ENCODE measurements at places on chromosomes 3 and 15. TPM values are rescaled to one million over a fixed set of nuclear protein-coding genes. Genes with fewer than 3 reads are reported as not detected.

ISLR gene
- not detected for total RNA-seq

GASK1A gene
- not detected for total RNA-seq

SLC25A36 gene
- 68.6 TPM for total RNA-seq

TP63 gene
- total RNA-seq = 0.45 TPM

GP9 gene
- total RNA-seq = not detected

ISL2 gene
- not detected for total RNA-seq

DNA sequence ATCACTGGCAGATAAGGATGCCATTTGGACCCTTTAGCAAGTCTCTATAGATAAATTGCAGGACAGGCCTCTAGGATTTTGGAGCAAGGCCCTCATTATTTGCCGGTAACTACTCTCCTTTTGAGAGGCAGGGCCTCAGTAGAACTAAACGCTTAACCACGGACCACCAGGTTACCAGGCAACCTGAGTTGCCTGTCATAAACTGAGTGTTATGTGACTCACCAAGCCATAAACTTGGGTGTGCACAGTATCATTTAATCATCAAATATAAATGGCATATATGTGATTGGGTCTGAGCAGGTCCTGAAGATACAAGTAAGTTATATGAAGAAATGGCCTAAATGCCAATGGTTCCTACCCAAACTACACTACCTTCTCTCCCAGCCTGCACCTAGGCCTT, 93.2 kb downstream of the BCHE start:
- no peak for DNase-seq

DNA sequence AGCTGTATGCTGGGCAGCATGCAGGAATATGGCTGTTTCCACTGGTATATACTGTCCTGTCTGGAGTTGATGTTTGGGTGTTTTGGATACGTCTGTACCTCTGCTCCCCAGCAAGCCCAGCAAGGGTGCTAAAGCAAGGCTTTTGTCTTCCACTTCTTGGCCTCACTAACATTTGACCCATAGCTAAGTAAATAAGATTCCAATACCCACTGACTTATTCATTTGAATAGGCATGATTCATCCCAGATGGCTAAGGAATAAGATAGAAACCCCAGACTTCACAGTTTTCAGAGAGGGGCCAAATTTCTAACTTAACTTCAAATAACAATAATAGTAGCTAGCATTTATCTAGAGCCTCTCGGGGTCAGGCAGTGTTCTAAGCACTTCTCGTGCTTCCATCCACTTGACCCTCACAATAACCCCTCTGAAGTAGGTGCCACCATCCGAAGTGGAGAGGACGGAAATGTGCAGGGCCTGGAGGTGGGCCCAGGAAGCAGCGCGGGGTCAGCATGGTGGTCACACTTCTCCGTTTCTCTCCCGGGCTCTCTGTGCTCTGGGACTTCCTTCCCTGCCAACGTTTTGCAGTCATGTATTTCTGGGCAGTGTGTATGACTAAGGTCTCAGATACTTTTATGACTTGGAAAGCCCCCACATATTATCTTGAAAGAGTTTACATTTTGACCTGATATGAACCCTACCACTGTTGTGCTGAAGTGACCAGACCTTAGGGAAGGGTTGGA, 39.3 kb downstream of the LRRK1 start:
- no peak for DNase-seq

DNA sequence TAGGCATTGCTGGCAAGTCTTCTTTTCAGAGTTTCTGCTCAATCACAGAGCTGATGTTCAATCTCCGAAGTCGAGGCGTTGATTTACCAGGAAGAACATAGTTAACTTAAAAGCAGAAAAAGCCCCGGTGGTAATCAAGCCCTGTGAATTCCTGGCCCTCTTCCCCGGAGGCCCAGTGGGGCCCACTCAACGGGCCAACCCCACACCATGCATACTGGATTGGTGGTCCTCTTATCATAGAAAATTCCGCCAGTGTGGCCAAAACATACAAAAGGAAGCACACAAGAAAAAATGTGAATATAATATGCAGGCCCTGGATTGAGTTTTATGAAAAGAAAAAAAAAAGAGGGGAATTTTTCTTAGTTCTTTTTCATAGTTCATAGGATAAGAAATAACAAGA, 873.0 kb upstream of the NR2F2 start:
- no peak for DNase-seq

GRCh38 chr3:102102394-102102793, 253.1 kb downstream of the NFKBIZ start:
- DNase-seq = no peak

GRCh38 chr3:194784361-194784760, 98.7 kb downstream of the FAM43A start:
- DNase-seq = no peak

- no peak for DNase-seq
Measured at GRCh38 chr3:18847583-18848197, 300.6 kb upstream of the KCNH8 start.

DNA sequence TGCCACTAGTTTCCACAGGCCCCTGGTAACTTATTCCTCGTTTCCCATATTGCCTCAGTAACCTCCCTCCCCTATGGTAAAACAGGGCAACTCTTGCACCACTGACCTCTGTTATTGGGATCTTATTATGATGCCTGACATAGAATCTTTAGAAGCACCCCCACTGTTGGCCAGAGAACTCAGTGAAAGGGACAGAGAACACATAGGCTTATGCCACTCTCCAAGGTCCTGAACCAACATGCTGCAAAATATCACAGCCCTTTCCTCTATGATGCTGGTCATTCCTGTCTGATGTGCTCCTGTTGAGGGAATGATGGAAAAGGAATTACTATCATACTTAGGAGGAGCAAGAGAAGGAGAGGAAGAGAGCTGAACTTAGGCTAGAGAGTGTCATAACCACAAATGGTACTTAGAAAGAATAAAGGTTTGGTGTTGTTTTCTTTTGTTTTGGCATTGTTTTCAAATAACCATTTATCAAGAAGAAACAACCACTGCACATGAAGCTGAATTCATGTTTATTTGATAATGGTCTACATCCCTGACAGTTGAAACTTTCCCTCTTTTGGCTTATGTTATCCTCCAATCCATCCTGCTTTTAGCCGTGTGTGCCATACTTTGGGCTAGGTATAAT, 330.2 kb downstream of the EPHB1 start:
- DNase-seq = no peak

GRCh38 chr3:108403686-108404345, 106.6 kb downstream of the MYH15 start:
- no peak for DNase-seq

- DNase-seq = no peak
Measured at GRCh38 chr15:22806664-22807063, 20.2 kb downstream of the NIPA1 start.

- DNase-seq = no peak
Measured at GRCh38 chr3:124336067-124336656, 344.2 kb upstream of the ROPN1 start.
